ENCODE measurements at places on chromosomes 2 and 18. TPM values are rescaled to one million over a fixed set of nuclear protein-coding genes. Genes with fewer than 3 reads are reported as not detected.

DSC2 gene
- polyA plus RNA-seq: 35.1 TPM

DOK1 gene
- 11.0 TPM for polyA plus RNA-seq

HOXD13 gene
- 0.08 TPM for polyA plus RNA-seq

ARHGAP28 gene
- 68.4 TPM for polyA plus RNA-seq

PPM1G gene
- polyA plus RNA-seq: 107 TPM

ERICH2 gene
- 2.5 TPM for polyA plus RNA-seq

ACOXL gene
- 0.99 TPM for polyA plus RNA-seq

ABCG5 gene
- 0.40 TPM for polyA plus RNA-seq

SPATA3 gene
- not detected for polyA plus RNA-seq

COLEC11 gene
- polyA plus RNA-seq: 2.7 TPM

MGAT5 gene
- polyA plus RNA-seq: 47.4 TPM

PLB1 gene
- 1.6 TPM for polyA plus RNA-seq
